ENCODE measurements at places on chromosomes 3 and 15. TPM values are rescaled to one million over a fixed set of nuclear protein-coding genes. Genes with fewer than 3 reads are reported as not detected.

Gene ANKRD63
- not detected for total RNA-seq

Gene PML
- total RNA-seq, result 61.1 TPM

Gene GATM
- 0.67 TPM for total RNA-seq

- peak; percentile 50 for DNase-seq
These were observed 2.2 kb downstream of the FOXB1 start for GRCh38 chr15:60006203-60006862.

Gene SMCO1
- not detected for total RNA-seq

- DNase-seq, result no peak
These were observed 19.0 kb upstream of the DMXL2 start for GRCh38 chr15:51641490-51642130.

Measured in A172 (cell line).